Hindlimb muscle (tissue), 1 donor: ENCODE measurements at places on chromosomes 2 and 18. TPM values are rescaled to one million over a fixed set of nuclear protein-coding genes. Genes with fewer than 3 reads are reported as not detected.

The FBXO15 gene
- polyA plus RNA-seq, result 0.57 TPM

The COLEC11 gene
- polyA plus RNA-seq, result 0.56 TPM

- DNase-seq, result no peak
Measured at GRCh38 chr2:111157071-111157661, 36.5 kb downstream of the BCL2L11 start.

DNA sequence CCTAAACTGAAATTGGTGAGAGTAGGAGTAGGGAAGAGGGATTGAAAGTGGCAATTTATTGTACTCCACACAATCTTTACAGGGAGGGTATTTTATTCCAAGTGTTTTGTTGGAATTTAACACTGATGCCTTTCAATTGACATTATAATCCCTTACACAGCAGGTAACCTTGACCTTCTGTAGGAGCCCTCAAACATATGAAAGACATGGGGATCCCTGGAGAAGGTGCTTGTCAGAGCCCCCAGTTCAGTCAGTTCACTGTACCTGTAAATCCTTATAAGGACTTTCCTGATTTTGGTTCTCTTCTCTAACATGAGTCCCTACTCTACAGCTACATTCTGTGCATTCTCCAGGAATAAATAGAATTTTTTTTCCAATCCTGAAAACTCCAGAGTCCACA is 384.9 kb upstream of the NRP2 start:
- no peak for DNase-seq
